ENCODE measurements at places on chromosomes 7 and 10. TPM values are rescaled to one million over a fixed set of nuclear protein-coding genes. Genes with fewer than 3 reads are reported as not detected.

The POU6F2 gene
- total RNA-seq: not detected

The PTN gene
- 4.3 TPM for total RNA-seq

The PON2 gene
- total RNA-seq: 89.2 TPM

The C10orf53 gene
- total RNA-seq: not detected

Data from mammary epithelial cell (primary cell).